Nephron progenitor cell (in vitro differentiated cells): ENCODE measurements at places on chromosomes 6 and 20.

DNA sequence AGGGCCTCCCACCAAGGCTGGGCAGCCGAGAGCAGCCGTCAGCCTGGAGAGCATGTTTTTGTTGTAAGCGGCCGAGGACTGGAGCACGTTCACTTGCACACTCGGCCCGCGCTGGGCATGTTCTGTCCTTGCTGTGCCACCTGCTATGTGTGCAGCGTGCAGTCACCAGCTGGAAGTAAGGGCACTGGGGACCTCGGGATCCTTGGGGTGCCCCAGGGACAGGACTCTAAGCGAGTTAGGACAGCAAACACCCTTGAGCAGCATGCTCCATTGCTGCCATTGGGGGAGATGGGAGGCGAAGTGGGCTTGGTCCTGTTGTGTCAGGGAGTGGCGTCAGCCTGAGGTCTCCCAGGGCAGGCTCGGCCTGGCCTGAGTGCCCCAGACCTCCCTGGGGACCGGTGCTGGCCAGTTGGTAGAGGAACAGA is 18.6 kb downstream of the DYNLT1 start:
- DNase-seq, result no peak

DNA sequence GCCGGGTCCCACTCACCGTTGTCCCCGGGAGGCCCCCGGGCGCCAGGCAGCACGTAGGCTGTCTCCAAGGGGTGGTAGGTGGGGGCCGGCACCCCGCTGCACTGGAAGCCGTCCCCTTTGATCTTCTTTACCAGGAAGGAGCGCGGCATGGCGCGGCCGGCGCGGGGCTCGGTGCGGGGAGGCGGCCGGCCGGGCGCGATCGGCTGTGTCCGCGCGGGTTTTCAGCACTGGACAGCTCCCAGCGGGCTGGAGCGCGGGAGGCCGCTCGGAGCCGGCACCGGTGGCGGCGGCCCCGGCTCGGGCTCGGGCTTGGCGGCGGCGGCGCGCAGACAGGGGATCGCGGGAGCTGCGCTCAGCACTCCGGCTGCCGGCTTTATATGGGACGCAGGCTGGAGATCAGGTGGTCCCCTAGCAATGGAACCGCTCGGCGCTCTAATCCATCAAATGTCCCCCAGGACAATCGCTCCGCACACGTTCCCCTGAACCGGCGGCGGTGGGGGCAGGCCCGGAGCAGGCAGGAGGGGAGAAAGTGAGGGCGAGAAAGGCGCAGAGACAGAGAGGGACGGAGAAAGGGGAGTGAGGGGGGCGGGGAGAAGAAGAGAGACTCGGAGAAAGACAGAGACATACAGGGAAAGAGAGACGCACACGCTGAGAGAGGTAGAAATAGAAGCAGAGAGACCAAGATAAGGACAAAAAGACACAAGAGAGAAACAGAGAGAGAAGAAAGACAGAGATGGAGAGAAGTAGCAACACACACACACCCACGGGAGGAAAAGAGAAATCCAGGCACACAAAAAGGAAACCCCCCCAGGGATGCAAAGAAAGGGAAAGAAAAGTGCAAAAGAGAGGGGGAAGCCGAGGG is at the start of gene SCRT2:
Gene SCRT2, minus strand, starts transcription at position 350 of the 862 bp plus-strand sequence. Its CDS starts 201 bp downstream, at position 149.
- DNase-seq, result peak; percentile 97

DNA sequence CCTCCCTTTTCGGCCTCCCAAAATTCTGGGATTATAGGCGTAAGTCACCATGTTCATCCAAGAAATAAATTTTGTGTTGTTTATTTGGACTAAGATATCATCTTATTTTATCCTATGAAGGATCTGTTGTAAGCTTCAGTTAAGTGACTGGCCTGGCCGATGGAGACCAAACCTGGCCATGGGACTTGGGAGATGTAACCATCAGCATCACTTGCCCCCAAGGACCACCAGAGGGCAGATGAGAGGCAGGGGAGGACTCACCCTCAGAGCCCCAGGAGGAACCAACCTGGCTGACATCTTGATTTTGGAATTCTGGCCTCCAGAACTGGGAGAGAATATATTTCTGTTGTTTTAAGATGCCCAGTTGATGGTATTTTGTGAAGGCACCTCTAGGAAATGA is 266.7 kb downstream of the CDH26 start:
- DNase-seq, result peak; percentile 30

GRCh38 chr6:140794544-140794943 is 1338.2 kb upstream of the GJE1 start:
- DNase-seq, result no peak

- DNase-seq, result no peak
These were observed 101.3 kb upstream of the MLN start for GRCh38 chr6:33905071-33905609.

DNA sequence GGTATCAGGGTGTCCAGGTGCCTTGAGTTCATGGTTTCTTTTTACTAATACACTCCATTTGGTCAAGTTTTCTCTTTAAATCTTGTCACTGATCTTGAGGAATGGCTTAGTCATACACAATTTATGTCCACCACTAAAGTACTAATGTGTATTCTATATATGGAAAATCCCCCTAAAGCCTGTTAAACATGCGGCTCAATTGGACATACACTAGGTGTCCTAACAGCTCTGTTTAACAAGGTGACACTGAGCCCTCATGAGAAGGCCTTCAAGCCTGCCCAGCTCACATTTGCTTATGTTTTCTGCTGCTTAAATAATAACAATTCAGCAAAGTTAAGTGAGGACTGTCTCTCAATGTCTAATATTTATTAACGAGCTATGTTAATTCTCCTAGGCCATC is 31.5 kb downstream of the PDE7B start:
- no peak for DNase-seq

- no peak for DNase-seq
These were observed 13.3 kb upstream of the PRIM2 start for GRCh38 chr6:57303931-57304681.

- no peak for DNase-seq
These were observed 815.0 kb upstream of the MAN1A1 start for GRCh38 chr6:120164531-120164930.

DNA sequence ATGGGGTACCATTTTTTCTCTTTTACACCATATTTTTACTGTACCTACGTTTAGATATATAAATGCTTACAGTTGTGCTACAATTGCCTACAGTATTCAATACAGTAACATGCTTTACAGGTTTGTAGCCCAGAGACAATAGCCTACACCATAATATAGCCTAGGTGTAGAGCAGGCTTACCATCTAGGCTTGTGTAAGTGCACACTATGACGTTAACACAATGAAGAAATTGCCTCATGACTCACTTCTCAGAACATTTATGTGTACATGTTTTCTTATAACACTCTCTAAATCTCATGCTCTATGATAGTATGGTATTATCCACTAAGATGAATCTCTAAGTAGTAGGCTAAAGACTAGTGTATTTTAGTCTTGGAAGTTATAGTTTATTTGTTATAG is 13.5 kb downstream of the GPR63 start:
- no peak for DNase-seq

- DNase-seq, result no peak
These were observed 133.8 kb upstream of the CCN2 start for GRCh38 chr6:132084811-132085509.

DNA sequence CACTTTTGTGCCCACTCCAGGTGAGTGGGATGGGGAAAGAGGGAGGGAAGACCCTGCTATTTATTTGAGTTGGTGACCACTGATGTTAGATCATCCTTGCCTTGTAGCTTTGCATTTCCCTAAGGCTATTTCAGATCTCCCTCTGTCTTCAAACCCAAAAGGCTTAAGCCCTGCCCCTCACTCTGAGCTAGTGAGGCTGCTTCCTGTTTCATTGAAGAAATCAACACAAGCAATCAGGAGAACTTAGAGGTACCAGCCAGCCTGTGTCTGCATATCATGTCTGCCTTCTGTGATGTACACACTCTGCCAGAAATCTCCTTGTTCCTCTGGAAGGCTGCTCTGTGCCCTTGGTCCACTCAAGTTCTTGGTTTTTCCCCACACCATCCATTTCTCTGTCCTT is 135.3 kb downstream of the ARID1B start:
- no peak for DNase-seq

DNA sequence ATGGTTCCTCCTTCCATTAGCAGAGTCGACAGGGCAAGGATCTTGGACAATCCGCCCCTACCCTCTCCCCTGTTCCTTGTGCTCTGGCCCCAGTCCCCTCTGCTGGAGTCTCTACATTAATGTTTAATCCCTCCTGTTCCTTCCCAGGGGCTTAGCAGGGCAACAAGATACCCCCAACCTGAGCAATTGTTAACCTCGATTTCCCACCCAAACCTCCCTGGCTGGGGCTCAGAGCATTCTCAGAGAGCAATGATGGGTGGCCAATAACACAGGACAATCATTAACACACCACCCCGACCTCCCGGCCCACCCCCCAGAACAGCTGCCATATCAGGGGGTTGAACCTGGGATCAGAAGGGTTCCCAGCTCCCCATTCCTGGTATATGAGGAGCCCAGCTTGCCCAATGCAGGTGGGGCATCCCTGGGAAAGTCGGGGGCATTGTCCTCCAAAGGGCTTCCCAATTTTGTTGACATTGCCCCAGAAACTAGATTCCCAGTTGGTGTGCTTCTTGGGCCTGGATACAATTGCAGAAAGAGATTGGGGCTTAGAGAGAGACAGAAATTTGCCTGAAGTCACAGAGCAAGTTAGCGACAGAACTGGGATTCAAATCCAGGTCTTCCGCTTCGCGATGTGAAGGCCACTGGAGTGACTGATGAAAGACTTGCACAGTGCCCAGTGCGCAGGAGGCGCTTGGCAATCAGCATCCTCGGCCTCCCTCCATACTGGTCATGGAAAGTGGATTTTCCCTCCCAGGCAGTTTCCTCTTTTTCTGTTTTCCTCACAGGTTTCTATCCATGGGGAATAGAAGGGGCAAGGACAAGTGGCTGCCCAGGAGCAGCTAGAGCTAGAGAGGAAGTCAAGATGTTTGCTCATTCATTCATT is 59.6 kb upstream of the TTPAL start:
- DNase-seq, result no peak
